ENCODE measurements at places on chromosomes 5 and 9.

DNA sequence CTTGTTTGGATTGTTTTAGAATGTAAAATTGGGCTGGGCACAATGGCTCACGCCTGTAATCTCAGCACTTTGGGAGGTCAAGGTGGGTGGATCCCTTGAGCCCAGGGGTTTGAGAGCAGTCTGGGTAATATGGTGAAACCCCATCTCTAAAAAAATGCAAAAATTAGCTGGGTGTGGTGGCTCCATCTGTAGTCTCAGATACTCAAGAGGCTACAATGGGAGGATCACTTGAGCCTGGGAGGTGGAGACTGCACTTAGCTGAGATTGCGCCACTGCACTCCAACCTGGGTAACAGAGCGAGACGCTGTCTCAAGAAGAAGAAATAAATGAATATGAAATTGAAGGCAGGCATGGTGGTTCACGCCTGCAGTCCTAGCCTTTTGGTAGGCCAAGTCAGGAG lies 21.3 kb downstream of the MAML1 start:
- DNase-seq = no peak

- DNase-seq = no peak
These were observed 359.2 kb downstream of the NR2F1-AS1 start for GRCh38 chr5:93221773-93222172.

DNA sequence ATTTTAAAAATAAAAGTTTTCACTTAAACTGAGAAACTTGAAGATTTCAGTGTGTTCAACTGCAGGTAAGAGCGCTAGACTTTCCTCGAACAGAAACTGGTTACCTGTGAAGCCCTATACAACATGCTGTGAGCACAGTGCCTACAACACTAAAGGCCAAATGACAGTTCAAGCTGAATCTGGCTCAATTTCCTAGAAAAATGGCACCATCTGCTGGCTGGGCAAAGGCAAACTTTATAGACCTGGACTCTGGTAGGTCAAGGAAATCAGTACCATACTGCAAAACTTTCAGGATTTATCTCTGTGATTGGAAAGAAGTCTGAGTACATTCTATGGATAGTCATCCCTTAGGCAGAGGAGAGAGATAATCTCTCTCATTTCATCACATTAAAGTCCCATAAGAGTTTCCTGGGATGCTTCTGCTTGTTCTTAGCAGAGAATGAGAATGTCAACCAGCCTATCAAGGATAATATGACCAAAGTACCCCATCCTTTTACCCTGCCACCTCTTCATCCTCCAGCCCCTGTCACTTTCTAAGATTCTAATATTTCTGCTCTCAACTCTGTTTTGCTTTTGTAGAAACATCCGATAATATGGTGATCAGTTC lies 31.8 kb upstream of the FOXB2 start:
- peak; percentile 15 for DNase-seq

DNA sequence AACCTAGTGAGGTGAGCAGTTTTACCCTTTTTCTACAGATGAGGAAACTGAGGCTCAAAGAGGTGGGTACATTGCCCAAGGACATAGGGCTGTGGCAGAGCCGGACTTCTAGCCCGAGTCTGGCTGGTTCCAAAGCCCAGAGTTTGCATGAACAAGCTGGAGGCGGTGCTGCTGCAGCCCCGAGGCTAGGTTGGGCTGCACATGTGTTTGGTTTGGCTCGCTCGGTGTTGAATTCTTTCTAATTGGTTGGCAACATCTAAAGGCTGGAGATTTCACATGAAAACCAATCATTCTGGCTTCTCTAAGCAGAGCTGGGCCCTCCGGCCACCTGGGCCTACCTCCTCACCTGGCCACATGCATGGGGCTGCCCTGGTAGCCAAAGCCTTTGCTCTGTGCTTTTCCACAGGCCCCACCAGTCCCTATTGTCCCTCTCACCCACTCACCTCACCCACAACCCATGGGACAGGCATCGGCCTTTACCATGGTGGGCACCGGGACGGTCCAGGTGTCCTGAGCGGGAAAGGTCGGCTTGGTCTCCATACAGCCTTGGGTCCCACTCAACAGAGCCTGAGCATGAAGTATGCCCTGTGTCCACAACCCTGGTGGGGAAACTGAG lies 262.3 kb downstream of the NSG2 start:
- DNase-seq = no peak

GRCh38 chr5:72767289-72768010 lies 49.0 kb upstream of the TNPO1 start:
- DNase-seq = peak; percentile 2

DNA sequence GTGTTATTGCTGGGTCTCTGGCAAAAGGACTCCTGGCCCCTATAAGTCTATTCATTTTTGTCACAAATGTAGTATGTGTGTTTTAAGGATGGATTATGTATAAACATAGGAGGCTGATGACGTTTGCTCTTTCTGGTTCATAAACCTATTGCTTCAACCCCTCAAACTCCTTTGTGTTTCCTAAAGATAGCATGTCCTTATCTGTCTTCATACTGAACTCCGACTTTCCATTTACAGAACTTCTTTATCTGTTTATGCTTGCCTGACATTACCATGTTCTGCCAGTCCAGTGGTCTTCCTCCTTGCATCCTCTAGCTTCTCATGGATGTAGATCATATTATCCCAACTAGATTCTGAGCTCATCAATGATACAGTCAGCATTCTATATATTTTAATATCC lies 46.1 kb downstream of the ARHGEF28 start:
- DNase-seq = no peak

GRCh38 chr9:128304971-128305288 lies 17.3 kb downstream of the TRUB2 start:
- DNase-seq = no peak

DNA sequence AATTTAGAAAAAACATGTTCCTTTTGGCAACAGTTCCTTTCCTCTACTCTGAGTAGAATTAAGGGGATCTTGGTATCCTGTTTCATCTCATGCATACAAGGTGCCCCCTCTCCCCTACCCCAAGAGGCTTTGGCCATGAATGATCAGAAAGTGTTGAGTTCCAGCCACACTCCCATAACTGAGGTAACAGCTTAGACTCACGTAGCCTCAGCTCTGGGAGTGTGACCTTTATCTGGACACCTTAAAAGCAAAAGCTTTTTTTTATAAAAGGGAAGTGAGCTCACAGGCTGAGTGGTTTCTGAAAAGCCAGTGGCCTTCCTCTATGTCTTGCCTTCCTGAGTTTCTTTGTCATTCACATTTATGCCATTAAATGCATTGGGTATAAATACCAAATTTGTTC lies 900 bp upstream of the HAVCR2 start:
- DNase-seq = no peak

- peak; percentile 35 for DNase-seq
These were observed 1.1 kb upstream of the FAF2 start for GRCh38 chr5:176446884-176447590.

DNA sequence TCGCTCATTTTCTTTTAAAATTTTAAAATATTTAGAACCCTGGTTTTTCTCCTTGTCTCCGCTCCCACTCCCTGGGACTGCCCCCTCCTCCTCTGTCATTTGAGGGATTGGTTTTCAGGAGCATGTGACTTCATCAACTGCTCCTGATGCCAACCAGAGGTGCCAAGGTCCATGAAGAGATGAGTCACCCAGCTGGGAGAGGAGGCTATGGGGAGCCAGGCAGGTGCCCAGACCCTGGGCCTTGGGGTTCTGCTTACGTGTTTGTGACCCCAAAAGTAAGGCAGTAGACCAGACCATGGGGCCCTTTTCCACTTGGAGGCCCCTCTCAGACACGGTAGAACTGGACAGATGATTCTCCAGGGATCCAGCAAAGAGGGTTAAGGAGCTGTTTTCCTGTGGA lies 167.0 kb downstream of the FGF18 start:
- no peak for DNase-seq

DNA sequence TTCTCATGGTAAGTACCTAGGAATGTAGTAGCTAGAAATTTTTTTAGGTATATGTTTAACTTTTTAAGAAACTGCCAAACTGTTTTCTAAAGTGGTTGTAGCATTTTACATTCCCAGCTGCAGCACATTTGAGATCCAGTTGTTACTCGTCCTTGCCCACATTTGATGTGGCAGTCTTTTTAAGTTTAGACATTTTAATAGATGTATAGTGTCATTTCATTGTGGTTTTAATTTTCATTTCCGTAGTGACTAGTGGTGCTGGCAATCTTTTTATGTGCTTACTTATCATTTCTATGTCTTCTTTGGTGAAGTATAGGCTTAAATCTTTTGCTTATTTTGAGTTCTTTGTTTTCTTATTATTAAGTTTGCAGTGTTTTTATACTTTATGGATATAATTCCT lies 171.6 kb downstream of the GAS1 start:
- DNase-seq = no peak

DNA sequence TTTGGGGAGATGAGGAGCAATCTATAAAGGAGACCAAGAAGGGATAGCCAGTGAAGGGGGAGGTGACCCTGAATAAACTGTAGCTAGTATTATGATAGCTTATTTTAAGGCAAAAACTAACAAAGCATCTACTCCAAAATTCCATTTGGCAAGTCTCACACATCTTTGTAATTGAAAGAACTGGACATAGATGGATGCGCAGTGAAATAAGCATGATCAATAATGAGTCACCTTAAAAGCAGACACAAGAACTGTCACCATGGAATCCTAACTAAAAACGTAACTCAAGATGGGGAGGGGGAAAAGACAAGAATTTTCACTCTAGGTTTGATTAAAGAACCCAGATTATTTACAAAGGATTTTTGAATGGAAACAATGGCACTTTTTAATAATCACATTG lies 164.5 kb downstream of the MED27 start:
- no peak for DNase-seq
